ENCODE measurements at places on chromosomes 11 and 22. TPM values are rescaled to one million over a fixed set of nuclear protein-coding genes. Genes with fewer than 3 reads are reported as not detected.

Gene KRTAP5-7
- total RNA-seq, result 0.33 TPM

Gene POU2AF2
- not detected for total RNA-seq

Gene MOV10L1
- 5.1 TPM for total RNA-seq

Gene L3MBTL2
- 19.6 TPM for total RNA-seq

Gene CHADL
- 0.99 TPM for total RNA-seq

Gene NELL1
- total RNA-seq, result not detected

Gene OR4D5
- total RNA-seq, result not detected

Gene MS4A12
- not detected for total RNA-seq

DNA sequence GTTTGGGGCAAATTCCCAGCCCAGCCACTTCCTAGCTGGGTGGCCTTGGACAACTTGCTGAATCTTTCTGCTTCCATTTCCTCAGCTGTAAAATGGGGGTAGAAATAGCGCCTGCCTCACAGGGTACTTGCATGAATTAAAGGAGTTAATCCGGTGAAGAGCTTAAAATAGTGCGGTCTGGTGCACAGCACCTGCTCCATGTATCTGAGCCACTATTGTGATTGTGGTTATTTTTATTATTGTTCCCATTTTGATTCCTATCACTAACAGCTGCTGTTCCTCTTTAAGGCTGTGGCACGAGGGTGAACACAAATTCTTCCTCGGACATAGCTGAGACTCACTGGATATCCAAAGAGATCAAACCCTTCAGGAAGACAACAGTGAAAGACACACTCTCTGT is 46.9 kb upstream of the TP53I11 start:
- no peak for DNase-seq

GRCh38 chr11:14643697-14644225 is at the start of gene PDE3B:
TSS of gene PDE3B (plus strand) at chr11:14643804. CDS start at chr11:14644076, 272 bp downstream.
- peak; percentile 11 for DNase-seq

GRCh38 chr11:131666617-131667016 is 296.2 kb downstream of the NTM start:
- no peak for DNase-seq

GRCh38 chr11:13329670-13330356 is 52.2 kb downstream of the BMAL1 start:
- DNase-seq, result no peak

DNA sequence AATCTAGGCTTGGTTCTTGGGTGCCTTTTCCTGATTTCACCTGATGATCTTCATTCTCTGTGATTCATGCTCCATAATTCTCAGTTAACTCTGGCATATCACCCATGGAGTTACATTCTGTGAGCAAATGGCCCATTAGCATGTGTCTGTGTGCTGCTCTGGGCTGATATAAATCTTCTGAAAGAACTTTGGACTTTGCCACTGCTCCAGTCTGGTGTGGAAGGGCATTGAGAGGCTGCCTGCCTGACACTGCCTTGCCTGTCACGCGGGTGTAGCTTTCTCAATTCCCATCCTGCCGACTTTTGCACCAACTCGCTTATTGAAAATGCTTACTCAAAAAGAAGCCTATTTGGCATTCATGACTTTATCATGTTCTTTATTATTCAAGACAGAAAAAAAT is 42.2 kb downstream of the FAT3 start:
- DNase-seq, result no peak

- no peak for DNase-seq
These were observed 44.4 kb upstream of the TSKU start for GRCh38 chr11:76738618-76739240.

- no peak for DNase-seq
These were observed 87.8 kb upstream of the PRDM11 start for GRCh38 chr11:45058647-45058950.

- DNase-seq, result no peak
These were observed 4.6 kb downstream of the CECR2 start for GRCh38 chr22:17373855-17374254.

DNA sequence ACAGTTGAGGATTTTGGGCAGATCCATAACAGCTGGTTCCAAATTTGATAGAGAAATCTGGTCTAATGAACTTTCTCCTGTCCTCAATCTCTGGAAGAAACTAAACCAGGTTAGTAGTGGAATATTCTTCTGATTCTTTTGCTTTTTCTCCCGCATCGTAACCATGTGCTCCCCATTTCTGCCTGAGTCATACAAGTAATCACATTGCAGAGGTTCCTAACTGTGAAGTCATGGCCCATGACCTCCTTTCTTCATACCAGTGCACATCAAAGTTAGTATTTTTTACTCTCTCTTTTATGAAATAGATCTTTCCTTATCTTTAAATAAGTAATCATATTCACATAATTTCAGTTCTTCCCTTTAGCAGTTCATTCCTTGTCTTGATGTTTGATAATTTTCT is 249.0 kb downstream of the DYNC2H1 start:
- DNase-seq, result peak; percentile 35

DNA sequence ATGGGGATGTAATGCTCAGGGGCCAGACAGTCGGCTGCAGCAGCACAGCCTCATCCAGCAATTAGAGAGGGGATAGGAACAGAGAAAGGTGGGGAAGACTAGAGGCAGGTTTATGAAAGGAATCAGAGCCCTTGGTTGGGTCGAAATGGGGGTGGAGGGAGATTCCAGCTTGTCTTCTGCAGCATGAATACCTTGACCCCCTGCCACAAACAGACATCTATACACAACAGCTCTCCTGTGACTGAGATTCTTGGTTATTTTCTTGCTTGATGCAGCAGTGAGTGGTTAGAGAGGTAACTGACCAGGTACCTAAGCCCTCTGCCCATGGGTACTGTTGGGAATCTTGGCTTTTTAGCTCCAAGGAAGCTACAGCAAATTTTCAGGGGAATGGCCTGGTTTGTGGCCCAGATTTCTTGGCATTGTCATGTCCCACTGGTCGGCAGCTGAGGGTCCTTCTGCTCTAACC is at the start of gene TRIM49D1:
TRIM49D1 (minus strand) TSS at position 51 of the 466 bp plus-strand sequence. CDS start 4,535 bp downstream, outside the sequence.
- DNase-seq, result no peak

- no peak for DNase-seq
These were observed 9.6 kb upstream of the CBLIF start for GRCh38 chr11:59854871-59855270.

DNA sequence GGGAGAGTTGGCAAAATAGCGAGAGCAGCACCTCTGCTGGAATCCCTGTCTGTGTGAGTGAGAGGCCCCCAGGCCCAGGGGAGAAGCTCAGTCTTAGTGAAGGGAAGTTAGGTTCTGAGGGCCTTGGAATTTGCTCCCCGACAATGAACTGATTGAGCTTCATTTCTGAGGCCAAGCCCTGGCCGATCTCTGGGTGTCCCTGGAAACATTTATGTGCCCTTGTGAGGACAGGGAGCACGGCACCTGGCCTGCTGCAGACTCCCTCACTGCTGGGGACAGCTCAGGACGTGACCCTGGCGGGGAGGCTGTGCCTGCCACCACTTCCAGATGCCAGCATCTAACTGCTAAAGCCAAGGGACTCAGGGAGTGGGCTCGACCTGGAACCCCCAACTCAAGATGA is 52.0 kb downstream of the ARHGAP8 start:
- no peak for DNase-seq

DNA sequence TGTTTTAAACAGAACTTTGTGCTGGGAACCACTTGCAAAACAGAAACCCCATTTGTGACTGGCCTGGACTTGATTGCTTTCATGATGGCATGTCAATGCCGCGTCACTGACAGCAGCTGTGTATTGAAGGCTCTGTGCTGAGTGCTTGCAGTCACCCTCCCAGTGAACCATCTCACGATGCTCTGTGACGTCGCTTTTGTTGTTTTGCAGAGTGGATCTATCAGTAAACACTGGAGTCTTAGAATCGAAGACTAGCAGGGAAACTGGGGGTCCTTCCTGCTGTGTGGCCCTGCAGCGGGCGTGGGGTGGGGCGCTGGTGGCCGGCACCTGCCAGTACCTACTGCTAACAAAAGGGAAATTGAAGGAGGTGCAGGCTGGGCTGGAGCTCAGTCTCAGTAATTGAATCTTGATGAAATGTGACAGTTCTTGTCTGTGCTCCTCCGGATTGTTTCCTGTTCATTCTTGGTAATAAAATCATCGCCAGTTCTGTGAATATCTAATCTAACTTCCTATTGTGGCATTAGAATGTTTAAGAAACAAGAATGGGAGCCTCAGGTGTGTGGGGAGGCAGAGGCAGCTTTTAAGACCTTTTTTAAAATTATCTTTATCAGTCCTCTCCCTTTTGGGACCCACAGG is 50.5 kb upstream of the PARVG start:
- DNase-seq, result no peak
